Panc1 (cell line): ENCODE measurements at places on chromosomes 4 and X. TPM values are rescaled to one million over a fixed set of nuclear protein-coding genes. Genes with fewer than 3 reads are reported as not detected.

GRCh38 chr4:139761461-139761860 lies 95.8 kb downstream of the MGST2 start:
- DNase-seq, result no peak
- no peak overlapping the region for H3K27ac ChIP-seq
- no peaks in the 10 kb centered on the region for H3K27me3 ChIP-seq
- no peak overlapping the region for H3K4me3 ChIP-seq

- no peaks in the 10 kb centered on the region for H3K4me1 ChIP-seq
- H3K27ac ChIP-seq, result no peak overlapping the region
- H3K27me3 ChIP-seq, result no peaks in the 10 kb centered on the region; the same call in 1 of the 2 replicates
- H3K36me3 ChIP-seq, result no peaks in the 10 kb centered on the region
- H3K4me3 ChIP-seq, result no peak overlapping the region
These were observed 29.2 kb upstream of the ZNF81 start for GRCh38 chrX:47807548-47807947.

- H3K27me3 ChIP-seq, result no peaks in the 10 kb centered on the region
- H3K36me3 ChIP-seq, result no peaks in the 10 kb centered on the region
- H3K27ac ChIP-seq, result no peak overlapping the region
- no peaks in the 10 kb centered on the region for H3K4me1 ChIP-seq
- no peak for DNase-seq
These were observed 62.5 kb downstream of the NPY1R start for GRCh38 chr4:163269869-163270268.

GRCh38 chr4:3121110-3121509 lies 46.6 kb downstream of the HTT start:
- 0 out of 2 replicates have a peak, but pooled peaks cover 4% of the 10 kb centered on the region for H3K36me3 ChIP-seq
- no peaks in the 10 kb centered on the region for H3K4me1 ChIP-seq
- no peak for DNase-seq
- H3K27ac ChIP-seq, result no peak overlapping the region

GRCh38 chr4:138671106-138671505 lies 344.5 kb upstream of the NOCT start:
- no peak for DNase-seq
- no peak overlapping the region for H3K4me3 ChIP-seq
- H3K27me3 ChIP-seq, result no peaks in the 10 kb centered on the region
- H3K36me3 ChIP-seq, result no peaks in the 10 kb centered on the region
- no peak overlapping the region for H3K27ac ChIP-seq

SERPINA7 gene
- 0.15 TPM for total RNA-seq
